Activated naive CD8-positive, alpha-beta T cell treated with anti-CD3 and anti-CD28 coated beads for 36 hours (primary cell): ENCODE measurements at places on chromosomes 4 and X.

DNA sequence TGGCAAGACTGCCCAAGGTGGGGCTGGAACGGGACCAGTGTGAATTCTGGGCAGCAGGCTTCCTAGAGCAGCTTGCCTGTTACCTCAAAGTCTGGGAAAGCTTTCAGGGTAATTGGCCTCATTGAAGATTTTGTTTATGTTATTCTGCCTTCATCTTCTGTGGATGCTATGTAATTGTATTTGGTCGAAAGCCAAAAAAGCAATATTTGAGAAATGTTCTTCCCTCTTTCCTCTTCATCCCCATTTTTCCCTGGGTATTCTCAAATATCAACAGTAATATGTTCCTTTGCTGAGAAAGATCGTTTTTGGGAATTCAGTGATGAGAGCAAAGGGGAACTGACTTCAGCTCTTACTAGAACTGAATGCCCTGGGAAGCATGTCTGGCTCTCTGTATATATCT, 12.9 kb downstream of the TMEM131L start:
- no peak for DNase-seq

GRCh38 chr4:139907001-139907809, 241.6 kb downstream of the MGST2 start:
- no peak for DNase-seq

DNA sequence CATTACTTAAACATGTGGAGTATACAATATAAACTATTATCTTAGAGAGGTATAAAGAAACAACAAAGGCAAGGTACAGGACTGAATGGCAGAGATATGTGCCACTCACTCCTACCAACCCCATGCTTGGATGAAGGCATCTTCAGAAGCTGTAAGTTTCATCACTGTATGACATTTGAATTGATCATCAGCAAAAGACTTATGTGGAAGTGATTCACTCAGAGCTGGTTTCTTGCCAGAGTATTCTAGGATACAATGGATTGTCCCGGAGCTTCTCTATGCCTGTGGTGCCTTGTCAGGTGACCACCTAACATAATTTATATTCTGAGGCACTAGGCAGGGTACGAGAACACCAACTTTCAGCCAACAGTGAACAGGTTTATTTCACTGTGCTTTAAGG, 392.2 kb downstream of the PPP1R2C start:
- DNase-seq: no peak

DNA sequence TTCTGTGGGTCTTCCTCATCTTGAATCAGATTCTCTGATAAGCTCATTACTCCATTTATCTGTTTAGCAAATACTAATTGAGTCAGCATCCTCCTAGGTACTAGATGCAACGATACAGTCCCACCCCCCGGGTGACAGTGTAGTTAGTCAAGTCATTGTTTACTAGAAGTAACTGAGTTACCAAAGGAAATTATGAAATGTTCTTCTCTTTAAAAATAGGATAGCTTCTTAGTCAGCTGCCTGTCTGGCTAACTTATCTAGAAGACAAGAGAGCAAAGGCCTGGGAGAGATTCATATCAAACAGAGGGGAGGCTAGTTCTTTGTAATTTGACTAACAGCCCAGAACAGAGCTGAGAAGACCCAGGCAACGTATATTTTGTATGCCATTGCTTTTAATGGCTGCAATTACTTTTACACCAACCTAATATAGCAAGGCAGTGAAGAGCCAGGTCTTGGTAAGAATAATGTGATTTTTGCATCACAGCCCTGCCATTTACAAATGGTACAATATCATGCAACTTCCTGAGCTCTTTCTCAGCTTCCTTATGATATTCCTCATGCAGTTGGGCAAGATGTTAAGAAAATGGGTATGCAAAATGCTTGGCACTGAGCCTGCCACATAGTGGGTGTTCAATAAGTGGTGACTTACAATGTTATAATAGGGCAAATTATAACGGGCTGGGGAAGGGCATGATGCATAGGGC, 149.9 kb downstream of the CHIC2 start:
- no peak for DNase-seq

GRCh38 chrX:122464341-122464740, 719.7 kb upstream of the GRIA3 start:
- DNase-seq: no peak

- no peak for DNase-seq
Observed at GRCh38 chrX:51955200-51955599, 61.8 kb downstream of the MAGED1 start.

DNA sequence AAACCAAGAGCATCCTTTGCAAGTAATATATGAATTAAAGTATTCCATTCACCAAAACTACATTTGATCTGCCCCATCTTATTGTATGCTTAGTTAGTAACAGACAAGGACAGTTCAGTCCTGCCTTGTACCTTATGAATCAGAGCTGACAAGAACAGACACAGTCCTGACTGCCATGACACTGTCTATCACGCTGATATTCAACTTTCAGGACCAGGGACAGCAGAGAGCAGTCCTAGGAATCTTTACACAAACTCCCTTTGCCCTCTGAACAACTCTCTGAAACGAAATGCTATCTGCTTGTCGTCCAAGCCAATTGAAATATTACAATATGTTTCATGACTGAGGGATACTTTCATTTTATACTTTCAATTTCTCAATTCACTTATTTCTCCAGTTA, 268.6 kb upstream of the VCX start:
- no peak for DNase-seq

DNA sequence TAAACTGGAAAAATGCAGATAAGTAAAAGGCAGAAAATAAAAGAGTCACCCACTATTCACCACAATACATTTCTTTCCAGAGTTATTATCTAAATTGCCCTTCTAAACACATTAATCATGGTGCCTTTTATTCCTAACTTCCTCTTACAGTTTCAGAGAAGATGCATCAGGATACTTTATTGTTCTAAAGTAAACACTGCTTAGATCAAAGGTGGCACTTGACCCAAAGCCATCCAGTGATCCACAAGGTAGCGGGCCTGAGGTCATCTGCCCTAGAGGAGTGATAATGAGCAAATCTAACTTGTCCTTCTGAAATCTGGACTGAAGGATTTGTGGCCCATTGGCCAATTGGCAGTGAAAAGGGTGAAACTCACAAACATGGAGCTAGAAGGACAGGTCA, 12.0 kb upstream of the TMEM154 start:
- DNase-seq: no peak

GRCh38 chrX:37509349-37509748, 62.1 kb upstream of the LANCL3 start:
- no peak for DNase-seq

DNA sequence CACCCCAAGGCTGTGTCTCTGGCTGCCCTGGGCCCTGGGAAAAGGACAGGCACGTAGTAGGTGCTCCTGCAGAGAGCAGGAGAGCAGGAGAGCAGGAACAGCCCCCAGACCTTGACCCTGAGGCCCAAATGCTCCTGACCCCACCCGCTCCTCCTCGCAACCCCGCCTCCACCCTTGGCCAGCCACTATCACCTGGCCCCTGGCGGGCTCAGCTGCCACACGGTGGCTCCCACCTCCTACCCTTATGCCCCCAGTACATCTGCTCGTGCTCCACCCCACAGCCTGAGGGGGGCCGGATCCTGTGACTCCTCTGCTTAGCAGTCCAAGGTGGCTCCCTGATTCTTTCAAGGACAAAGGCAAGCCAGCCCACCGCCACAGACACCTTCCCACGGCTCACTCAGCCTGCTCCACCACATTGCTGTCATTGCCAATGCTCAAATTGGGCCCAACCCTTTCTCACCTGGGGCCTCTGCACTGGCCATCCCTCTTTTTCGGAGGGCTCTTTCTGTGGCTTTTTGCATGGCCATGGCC, 5.4 kb upstream of the HAUS7 start:
- no peak for DNase-seq

GRCh38 chr4:166977596-166977995, 256.7 kb downstream of the SPOCK3 start:
- DNase-seq: no peak

- no peak for DNase-seq
Observed at GRCh38 chr4:188728359-188728758, 589.1 kb downstream of the TRIML1 start.

DNA sequence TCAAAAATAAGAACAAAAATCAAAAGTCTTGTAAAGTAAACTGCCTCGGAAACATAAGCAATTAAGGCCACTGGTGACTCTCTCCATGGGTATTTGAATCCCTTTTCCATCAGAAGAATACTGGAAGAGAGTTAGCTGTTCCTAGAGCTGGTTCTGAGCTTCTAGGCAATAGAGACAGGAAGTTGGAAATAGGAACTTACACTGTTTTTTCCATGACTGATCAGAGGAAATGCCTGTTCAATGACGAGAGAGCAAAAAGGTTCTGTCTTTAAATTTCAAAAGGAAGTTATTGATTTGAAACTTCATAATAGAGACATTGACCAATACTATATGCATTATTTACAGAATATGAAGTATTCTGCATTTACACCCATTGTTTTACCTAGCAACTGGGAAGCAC, 503.5 kb upstream of the ARX start:
- no peak for DNase-seq

DNA sequence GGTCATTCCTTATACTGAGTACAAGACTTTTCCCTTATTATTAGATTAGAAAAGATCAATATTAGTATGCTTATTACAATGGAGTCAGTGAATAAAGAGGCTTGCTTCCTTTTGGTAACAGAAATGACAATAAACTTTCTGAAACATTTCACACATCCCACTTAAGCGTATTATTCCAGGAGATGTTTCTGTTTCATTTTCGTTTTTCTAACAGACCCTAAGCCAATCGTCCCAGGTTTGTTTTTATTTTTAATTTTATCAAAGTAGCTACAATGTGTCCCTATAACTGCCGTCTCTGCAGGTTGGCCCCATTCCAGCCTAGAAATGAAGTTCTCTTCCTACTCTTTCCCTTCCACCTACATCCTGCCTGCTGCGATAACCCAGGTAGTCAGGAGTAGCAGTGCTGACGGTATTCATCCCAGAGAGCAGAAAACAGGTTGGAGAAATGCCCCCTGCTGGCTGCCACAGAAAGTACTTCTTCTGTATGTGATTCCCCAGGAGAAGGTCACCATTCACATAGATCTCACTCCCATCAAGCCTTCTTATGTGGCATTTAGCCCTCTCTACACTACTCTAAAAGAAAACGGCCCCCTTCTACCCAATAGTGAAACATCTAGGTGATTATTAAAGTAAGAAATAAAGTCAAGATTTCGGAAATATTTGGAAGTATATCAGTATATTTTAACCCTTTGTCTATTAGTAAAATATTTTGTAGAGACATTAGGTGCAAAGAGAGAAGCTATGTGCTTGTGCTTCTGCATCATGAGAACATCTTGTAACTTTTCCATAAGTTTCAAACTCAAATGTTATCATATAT, 40.4 kb downstream of the ENPEP start:
- DNase-seq: peak; percentile 48

DNA sequence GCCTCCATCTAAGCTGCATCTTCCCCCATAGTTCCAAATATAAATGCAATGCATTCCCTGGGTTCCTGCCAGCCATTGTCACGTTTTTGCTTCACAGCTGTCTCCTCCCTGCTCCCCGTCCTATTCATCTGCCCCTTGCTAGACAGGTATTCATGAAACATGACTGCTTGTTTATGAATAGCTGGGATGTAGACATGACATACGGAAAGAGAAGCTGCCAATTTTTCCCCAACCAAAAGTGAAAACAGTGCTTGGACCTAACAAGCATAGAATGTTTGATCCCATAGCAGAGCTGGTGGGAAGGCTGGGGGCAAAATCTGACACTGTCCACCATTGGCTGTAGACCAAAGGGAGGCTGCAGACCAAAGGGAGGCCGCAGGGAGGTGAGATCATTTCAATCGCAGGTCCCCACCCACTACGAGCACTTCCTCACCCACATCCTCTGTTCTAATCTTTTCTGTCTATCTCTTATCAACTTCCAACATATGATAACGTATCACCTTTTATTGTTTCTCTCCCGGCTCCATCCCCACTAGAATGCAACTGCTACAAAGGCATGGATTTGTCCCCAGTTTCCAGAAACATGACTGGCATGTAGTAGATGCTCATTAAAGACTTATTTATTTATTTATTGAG, 8.5 kb upstream of the GYG2 start:
- DNase-seq: no peak

DNA sequence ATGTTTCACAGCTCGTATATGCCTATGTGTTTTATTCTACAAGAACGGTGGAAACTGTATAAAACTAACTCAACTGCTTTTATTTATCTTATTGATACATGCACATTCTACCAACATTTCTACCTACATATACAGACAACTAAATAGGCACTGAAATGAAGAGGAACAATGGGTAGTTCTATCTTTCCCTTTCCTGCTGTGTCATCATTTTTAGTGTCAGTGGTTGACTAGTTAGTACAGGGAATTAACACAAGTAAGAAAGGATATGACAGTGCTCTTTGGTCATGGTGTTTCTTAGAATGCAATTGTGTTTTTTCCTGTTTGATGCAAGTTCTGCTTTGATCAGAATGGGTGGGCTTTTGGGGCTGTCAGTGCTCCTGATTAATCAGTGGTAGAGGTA, 293.8 kb upstream of the CTSO start:
- DNase-seq: no peak

DNA sequence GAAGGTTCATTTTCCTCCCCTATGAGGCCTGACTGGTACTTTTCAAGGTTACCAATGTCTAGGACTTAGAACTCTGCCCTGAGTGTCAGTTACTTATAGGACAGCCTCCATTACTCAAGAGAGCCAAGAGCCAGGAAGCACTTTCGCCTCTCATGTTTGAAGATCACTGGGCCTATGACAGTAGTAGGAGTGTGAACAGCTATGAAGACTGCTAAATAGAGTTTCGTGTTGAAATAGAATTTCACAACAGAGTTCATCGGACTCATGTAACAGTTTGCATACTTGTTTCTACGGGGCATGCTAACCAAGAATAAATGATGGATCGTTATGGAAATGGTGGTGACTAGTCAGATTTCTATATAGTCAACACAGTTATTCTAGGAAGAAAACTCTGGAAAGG, 97.8 kb upstream of the GPC4 start:
- no peak for DNase-seq

GRCh38 chr4:151961456-151961855, 200.6 kb upstream of the GATB start:
- DNase-seq: no peak

- no peak for DNase-seq
Observed at GRCh38 chr4:162830899-162831298, 335.8 kb downstream of the NAF1 start.

DNA sequence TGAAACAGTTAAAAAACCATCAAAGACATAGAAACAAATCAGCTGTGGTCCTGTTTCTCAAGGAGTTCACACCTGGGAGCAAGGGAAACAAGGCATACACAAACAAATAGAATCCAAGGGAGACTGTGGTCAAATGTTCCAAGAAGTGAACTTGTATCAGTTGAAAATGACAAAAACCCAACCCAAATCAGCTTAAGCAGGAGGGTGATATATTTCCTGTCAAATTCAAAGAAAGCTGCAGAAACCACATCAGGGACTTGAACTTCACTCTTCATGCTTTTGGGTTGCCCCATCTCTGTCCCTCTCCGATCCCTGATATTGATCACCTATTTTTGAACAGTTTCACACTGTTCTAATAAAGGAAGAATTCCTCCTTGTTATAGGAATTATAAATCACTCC, 148.6 kb upstream of the FMR1 start:
- DNase-seq: no peak

GRCh38 chrX:71549986-71550385, 17.1 kb downstream of the OGT start:
- DNase-seq: no peak

GRCh38 chrX:12741416-12741815, 49.8 kb upstream of the PRPS2 start:
- no peak for DNase-seq

GRCh38 chr4:107890779-107891178, 40.6 kb upstream of the CYP2U1 start:
- DNase-seq: no peak
